ENCODE measurements at places on chromosomes 7 and 10. TPM values are rescaled to one million over a fixed set of nuclear protein-coding genes. Genes with fewer than 3 reads are reported as not detected.

- no peak overlapping the region for H3K4me3 ChIP-seq
- peaks cover 11% of the 10 kb centered on the region for H3K4me1 ChIP-seq
- no peaks in the 10 kb centered on the region for H3K36me3 ChIP-seq
These were observed 100.9 kb upstream of the PDLIM1 start for GRCh38 chr10:95391581-95392216.

DNA sequence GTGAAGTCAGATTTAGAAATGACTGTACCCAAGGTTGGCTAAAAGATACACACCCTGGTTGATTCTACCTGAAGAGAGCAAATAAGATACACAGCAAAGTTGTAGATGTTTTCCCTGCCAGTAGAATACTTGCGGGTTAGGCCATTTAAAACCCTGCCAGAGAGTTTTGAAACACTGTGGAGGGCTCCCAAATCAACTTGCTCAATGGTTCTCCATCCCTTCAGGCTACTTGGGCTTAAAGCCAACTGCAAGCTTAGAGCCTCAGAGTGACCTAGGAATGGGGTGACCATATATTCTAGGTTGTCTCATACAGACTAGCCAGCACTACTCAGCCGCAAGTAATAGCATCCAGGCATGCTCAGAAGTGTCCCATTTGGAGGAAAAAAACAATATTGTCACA, 10.0 kb downstream of the CAV1 start:
- no peaks in the 10 kb centered on the region for H3K36me3 ChIP-seq
- H3K4me3 ChIP-seq, result no peak overlapping the region
- DNase-seq, result no peak
- peaks cover 16% of the 10 kb centered on the region for H3K27me3 ChIP-seq
- no peaks in the 10 kb centered on the region for H3K4me1 ChIP-seq

GRCh38 chr10:24779737-24780136, 56.0 kb upstream of the ARHGAP21 start:
- no peaks in the 10 kb centered on the region for H3K36me3 ChIP-seq
- H3K4me1 ChIP-seq, result peaks cover 7% of the 10 kb centered on the region
- no peak overlapping the region for H3K27ac ChIP-seq
- DNase-seq, result no peak

DNA sequence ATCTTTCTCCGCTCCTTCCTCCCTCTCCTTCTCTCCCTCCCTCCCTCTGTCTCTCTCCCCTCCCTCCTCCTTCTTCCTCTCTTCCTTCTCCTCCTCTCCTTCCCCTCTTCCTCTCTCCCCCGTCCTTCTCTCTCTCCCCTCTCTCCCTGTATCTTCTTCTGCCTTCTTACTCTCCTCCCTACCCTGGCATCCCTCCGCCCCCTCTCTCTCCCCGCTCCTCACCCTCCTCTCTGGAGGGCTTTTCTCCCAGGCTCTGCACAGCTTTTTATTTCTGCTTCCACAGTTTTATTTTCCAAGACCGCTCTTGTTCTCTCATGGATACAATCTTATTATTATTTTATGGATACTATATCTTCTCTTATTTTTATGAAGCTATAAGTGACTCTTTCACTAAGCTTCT, 32.6 kb downstream of the AP5Z1 start:
- H3K4me1 ChIP-seq, result peaks cover 6% of the 10 kb centered on the region
- H3K27me3 ChIP-seq, result peaks cover 15% of the 10 kb centered on the region
- no peak overlapping the region for H3K4me3 ChIP-seq
- DNase-seq, result no peak
- no peak overlapping the region for H3K27ac ChIP-seq

GRCh38 chr10:96878057-96878456, 46.0 kb downstream of the LCOR start:
- peaks cover 12% of the 10 kb centered on the region for H3K36me3 ChIP-seq
- peaks cover 50% of the 10 kb centered on the region for H3K4me1 ChIP-seq
- no peaks in the 10 kb centered on the region for H3K27me3 ChIP-seq
- no peak for DNase-seq
- H3K27ac ChIP-seq, result no peak overlapping the region
- no peak overlapping the region for H3K4me3 ChIP-seq

GRCh38 chr7:134767520-134768168, 11.8 kb upstream of the CALD1 start:
- H3K27me3 ChIP-seq, result no peaks in the 10 kb centered on the region
- no peak overlapping the region for H3K27ac ChIP-seq
- DNase-seq, result no peak
- no peak overlapping the region for H3K4me3 ChIP-seq

DNA sequence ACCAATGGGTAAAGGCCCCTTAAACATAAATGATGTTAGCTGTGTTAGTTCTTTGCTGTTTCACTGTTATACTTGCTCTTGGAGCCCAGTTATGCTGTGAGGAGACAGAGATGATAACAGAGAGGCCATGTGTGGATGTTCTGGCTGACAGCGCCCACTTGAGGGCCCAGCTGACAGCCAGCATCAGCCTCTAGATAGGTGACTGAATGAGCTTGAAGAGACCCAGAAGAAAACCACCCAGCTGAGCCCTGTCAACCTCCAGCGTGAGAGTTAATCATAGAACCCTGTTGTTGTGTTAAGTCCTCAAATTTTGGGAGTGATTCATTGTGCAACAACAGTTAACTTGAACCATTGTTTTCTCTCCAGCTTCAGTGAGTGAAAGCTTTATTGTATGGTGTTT, 91.7 kb downstream of the GLRX3 start:
- no peak overlapping the region for H3K27ac ChIP-seq
- no peak for DNase-seq
- H3K27me3 ChIP-seq, result no peaks in the 10 kb centered on the region
- H3K4me1 ChIP-seq, result no peaks in the 10 kb centered on the region
- H3K4me3 ChIP-seq, result no peak overlapping the region

DNA sequence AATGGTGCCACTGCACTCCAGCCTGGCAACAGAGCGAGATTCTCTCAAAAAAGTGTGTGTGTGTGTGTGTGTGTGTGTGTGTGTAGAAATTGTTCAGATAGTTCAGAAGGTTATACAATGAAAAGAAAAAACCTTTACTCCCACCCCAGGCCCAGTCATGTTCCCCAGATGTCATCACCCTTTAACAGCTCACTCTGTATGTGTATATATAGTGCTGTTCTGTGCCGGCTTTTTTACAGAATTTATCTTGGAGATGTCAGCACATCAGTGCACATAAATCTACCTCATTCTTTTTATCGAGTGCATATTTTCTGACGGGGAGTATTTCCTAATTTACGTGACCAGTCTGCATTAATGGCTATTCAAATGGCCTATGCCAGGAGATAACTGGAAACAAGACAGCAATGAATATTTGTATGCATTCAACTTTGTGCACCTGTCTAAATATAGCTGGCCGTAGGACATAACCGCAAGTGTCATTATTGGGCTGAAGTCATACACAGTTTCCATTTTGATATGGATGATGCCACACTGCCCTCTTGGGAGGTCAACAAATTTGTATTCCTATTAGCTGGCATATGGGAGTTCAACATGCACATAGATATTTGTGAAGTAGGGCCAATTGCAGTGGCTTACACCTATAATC, 11.7 kb downstream of the NIPSNAP2 start:
- H3K4me1 ChIP-seq, result peaks cover 2% of the 10 kb centered on the region
- no peak overlapping the region for H3K4me3 ChIP-seq
- H3K27ac ChIP-seq, result no peak overlapping the region
- peaks cover 18% of the 10 kb centered on the region for H3K36me3 ChIP-seq
- DNase-seq, result no peak
- H3K27me3 ChIP-seq, result no peaks in the 10 kb centered on the region

- no peaks in the 10 kb centered on the region for H3K36me3 ChIP-seq
- DNase-seq, result no peak
- H3K4me3 ChIP-seq, result no peak overlapping the region
- H3K27me3 ChIP-seq, result no peaks in the 10 kb centered on the region
These were observed 1085.8 kb upstream of the AUTS2 start for GRCh38 chr7:68512466-68512865.

DNA sequence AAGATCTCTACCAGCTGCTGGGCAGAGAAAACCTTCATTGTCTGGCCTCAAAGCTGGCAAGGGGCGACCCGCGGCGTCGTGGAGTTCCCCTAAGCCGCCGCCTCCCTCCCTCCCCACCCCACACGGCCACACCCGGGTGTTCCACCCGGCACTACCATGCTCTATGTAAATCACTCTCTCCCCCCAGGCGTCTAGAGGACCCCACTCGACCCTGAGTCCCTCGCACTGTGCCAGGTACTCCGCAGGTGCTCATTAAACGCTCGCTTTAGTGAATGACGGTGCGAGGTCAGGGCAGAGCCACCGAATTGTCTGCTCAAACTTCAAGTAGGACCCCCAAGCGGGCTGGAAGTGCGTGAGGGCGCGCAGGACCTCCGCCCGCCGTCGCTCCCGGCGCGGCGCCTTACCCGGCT, 628 bp downstream of the PARP12 start:
- H3K4me1 ChIP-seq, result peaks cover 34% of the 10 kb centered on the region
- H3K4me3 ChIP-seq, result peak overlapping the region; percentile 80
- H3K36me3 ChIP-seq, result peaks cover 10% of the 10 kb centered on the region
- peak overlapping the region; percentile 42 for H3K27ac ChIP-seq
- peak; percentile 57 for DNase-seq

- no peaks in the 10 kb centered on the region for H3K27me3 ChIP-seq
- H3K4me3 ChIP-seq, result peak overlapping the region; percentile 70
- peak; percentile 34 for DNase-seq
- H3K36me3 ChIP-seq, result peaks cover 19% of the 10 kb centered on the region
These were observed 40.1 kb downstream of the ELMO1 start for GRCh38 chr7:37408291-37409228.

- H3K27me3 ChIP-seq, result peaks cover 2% of the 10 kb centered on the region
- no peak for DNase-seq
- H3K27ac ChIP-seq, result no peak overlapping the region
- H3K36me3 ChIP-seq, result no peaks in the 10 kb centered on the region
- no peaks in the 10 kb centered on the region for H3K4me1 ChIP-seq
These were observed 239.7 kb downstream of the SORCS3 start for GRCh38 chr10:104880624-104881398.

- H3K27me3 ChIP-seq, result no peaks in the 10 kb centered on the region
- DNase-seq, result no peak
- H3K4me1 ChIP-seq, result no peaks in the 10 kb centered on the region
- no peak overlapping the region for H3K27ac ChIP-seq
- H3K4me3 ChIP-seq, result no peak overlapping the region
- no peaks in the 10 kb centered on the region for H3K36me3 ChIP-seq
These were observed 31.2 kb downstream of the GFRA1 start for GRCh38 chr10:116241642-116242410.

GRCh38 chr10:67697724-67698131, 1.7 kb upstream of the CTNNA3 start:
- no peak overlapping the region for H3K4me3 ChIP-seq
- no peak overlapping the region for H3K27ac ChIP-seq
- no peaks in the 10 kb centered on the region for H3K36me3 ChIP-seq
- peaks cover 12% of the 10 kb centered on the region for H3K27me3 ChIP-seq

FAM3C gene
- 17.2 TPM for total RNA-seq

TYW1 gene
- 15.0 TPM for total RNA-seq

Data from activated CD4-positive, alpha-beta memory T cell treated with anti-CD3 and anti-CD28 coated beads for 36 hours (primary cell).